Cortex of kidney (tissue), 1 donor: ENCODE measurements at places on chromosomes 6 and 20.

- DNase-seq: no peak
These were observed 22.6 kb upstream of the BTN3A2 start for GRCh38 chr6:26342106-26343004.

DNA sequence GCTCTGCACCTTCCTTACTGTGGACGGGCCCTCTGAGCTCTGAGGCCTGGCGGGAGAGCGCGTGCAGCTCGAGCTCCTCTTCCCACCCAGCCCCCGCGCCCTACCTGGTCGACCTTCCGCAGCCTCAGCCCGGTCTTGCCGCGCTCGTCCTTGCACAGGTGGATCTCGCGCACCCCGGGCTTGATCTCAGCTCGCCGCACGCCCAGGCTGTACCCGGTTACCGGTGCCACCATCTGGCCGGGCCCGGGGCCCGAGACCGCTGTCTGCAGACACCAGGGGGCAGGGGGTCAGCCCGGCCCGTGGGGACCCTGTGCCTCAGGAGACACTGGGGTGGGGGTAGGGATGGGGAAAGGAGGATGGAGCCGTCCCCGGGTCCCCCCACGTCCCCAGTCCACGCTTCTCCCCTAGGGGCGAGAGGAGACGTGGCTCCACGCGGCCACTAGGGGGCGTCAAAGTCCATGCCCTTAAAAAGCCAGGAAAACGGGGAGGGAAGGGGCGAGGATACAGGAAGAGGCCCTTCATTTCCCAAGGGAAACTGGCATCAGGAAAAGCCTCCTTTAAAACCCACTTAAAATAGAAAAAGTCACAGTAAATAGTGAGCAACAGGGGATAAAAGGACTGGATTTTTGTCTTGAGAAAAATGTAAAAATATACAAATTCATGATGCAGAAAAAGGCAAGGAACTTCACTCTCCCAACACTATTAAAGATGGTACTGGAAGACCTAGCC lies 15.5 kb downstream of the SDCBP2 start:
- no peak for DNase-seq

GRCh38 chr20:44073675-44074071 lies 113.3 kb downstream of the JPH2 start:
- DNase-seq: no peak

DNA sequence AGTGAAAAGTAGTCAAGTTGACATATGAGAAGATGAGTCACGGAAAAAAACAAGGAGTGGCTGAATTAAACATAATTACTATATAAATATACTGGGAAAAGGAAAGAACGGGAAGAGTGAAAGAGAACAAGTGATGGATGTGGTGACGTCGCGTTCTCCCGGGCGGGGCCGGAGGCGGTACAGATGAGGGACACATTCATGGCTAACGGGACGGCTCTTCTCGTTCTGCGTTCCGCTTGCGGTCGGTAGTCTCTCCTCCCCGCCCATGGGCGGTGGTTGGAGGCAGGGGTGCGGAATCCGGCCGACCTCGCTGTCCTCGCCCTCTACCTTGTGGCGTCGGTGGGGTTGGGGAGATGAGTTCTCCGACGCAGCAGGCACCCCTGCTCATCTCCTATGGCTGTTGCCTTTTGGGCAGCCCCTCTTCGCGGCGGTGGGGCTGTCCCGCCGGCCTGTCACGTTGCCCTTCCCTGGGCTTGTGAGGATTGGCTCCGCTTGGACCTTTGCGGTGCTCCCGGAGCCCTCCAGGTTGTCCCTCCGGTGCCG lies 22.5 kb downstream of the HLA-G start:
- DNase-seq: no peak

DNA sequence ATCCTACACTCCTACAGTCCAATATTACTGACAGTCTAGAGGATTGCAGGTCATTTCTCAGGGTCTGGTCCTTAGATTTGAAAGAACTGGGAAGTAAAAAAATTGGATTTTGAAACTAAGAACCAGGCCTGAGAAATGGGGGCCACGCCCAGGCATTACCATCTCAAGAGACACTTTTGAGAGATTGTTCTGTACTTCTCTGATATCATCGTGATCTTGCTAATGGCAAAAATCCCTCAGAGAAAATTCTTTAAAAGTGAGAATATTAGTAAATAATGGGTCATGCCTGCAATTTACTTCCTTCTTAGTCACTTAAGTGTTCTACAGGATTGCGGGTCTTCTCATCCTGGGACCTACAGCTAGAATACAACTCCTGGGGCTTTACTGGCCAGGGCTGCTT lies 42.0 kb upstream of the HIVEP1 start:
- DNase-seq: no peak
